ENCODE measurements at places on chromosomes 13 and 19.

DNA sequence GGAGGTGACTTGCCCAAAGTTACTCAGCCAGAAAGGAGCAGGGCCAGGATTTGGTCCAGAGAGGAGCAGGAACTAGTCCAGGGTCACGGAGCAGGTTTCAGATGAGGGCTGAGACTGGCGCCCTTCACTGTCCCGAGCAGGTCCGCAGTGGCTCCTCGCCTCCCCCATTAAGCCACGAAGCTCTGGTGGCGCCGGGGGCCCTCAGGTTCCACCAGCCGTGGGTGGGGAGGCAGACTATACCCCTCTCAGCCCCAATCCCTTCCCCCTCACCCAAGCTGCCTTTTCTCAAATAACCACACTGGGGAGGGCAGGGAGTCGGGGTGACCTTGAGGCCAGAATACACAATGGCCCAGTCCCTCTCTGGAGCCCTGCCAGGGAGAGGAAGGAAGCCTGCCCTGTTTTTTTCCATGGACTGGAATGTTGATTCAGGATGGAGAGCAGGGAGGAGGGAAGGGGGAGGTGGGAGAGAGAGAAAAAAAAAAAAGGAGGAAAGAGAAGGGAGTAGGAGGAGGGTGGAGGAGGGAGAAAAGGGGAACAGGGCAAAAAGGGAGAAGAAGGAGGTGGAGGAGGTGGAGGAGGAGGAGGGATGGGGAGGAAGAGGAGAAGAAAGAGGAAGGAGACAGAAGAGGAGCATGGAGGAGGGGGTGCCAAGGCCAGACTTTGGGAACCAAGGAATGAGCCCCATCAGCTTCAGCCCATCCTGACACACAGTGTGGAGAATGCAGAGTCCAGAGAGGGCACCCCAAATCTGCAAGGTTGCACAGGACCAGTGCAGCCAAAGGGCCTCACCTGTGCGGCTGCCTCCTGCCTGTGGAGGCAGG lies 19.7 kb downstream of the CEACAM16 start:
- DNase-seq, result no peak

DNA sequence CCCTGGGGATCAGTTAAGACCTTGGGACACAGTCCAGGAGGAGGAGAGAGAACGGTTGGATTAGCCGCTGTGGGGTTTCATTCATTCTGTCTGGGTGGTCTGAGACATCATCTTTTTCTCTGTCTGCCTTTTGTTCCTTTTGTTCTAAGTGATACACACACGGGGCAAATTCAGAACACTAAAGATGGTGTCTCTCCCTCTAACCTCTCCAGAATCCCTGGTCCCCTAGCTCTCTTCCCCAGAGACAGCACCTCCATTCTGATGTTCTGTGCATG lies 5.0 kb downstream of the BICRA start:
- DNase-seq, result no peak

DNA sequence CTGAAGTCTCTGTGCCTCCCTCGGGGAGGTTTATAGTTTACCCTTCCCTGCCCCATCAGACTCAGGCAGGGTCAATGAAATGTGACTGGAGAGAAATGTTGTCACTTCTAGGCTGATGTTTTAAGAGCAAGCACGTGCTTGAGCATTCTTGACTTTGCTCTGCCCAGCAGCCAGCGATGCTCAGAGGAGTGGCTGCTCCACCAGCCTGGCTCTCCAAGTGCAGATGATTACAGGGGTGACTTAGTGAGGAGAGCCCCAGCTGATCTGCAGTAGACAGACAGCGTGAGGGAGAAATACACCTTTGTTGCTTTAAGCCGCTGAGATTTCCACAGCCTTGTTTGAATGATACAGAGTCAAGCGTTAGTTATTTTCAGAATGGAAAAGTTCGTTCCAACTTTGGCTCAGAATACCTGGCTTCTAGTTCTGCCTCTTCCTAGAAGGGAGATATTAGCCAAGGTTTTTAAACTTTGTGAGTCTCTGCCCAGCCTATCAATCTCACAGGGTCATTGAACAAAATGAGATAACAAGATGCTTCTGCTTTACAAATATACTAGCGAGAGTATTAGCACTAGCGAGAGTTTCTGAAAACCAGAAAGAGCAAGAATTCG lies 143.6 kb downstream of the OXGR1 start:
- DNase-seq, result no peak

DNA sequence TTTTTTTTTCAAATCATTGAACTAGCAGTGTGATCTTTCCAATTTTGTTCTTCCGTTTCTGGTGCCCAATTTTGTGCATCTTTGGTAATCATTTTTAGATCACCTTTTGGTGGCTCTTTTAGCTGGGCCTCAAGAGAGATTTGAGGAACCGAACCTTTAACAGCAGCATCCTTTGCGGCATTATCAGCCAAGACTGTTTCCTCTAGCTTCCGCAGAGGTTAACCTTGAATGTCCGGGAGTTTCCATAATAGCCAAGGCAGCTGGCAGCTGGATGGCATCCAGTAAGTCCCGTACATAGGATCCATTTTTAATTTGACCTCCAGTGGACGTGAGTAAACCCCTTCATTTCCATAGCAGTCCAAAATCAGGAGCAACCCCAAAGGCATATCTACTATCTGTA lies 9.6 kb downstream of the IRGC start:
- peak; percentile 57 for DNase-seq

DNA sequence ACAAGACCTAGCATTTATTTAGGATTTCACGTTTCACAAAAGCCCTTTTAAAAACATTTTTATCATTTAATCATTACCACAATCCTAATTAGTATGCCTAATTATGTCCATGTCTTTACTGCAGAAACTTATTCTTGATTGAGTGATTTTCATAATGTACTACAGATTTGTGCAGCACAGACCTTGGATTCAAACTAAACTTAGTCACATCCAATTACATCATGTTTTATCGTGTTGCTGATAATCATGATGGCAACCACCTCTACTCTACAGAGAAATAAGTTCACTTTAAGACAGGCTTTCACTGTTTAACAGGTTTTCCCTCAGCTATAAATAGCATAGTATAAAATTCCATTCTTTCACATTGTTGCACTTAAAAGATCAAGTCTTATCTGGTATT lies 240.9 kb upstream of the RFC3 start:
- no peak for DNase-seq

- no peak for DNase-seq
These were observed 653.0 kb upstream of the GPC6 start for GRCh38 chr13:92573467-92574057.

DNA sequence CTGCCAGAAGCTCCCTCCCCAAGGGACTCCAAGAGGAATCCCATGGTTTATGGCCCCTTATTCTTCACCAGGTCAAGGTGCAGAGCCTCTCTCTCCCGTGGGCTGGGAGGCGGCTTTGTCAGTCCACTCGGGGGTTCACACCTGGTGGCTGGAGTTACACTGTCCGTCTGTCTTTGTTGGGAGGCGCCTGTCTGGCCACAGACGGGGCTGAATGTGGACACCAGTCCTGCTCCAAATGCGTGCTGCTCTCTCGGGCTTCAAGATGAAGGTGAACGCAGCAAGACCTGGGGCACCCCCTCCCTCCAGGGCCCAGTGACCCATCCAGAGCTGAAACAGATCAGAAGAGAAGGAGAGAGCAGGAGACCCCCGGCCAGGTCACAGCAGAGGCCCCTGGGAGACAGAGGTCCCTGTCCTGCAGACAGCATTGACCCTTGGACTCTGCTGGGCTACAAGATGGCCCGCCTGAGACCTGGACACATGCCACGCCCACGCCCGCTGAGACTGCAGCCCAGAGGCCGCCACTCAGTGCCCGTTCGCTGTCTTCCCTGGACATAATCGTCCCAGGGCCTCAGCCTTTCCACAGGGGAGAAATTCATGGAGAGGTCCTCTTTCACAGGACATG lies 29.9 kb upstream of the TUBGCP3 start:
- no peak for DNase-seq

GRCh38 chr13:47499358-47500150 lies 501.5 kb downstream of the SUCLA2 start:
- no peak for DNase-seq

DNA sequence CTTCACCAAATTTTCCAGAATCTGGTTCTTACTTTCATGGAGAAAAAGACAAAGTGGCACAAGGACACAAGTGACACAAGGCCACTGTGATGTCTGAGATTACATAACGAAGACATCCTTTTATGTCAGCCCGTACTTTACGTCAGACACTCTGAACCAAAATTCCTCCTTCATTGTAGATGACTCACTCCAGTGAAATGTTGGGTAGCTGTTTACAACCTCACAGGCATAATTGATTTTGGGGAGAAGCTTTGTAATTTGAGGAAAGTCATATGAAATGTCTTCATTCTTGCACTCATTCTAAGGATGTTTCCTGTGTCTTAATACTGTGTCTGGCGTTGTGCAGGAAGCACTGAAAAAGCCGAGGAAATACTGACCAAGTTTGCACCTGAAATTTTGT lies 20.0 kb upstream of the LGALS14 start:
- no peak for DNase-seq

- DNase-seq, result no peak
These were observed 27.2 kb downstream of the CNMD start for GRCh38 chr13:52712385-52712784.

DNA sequence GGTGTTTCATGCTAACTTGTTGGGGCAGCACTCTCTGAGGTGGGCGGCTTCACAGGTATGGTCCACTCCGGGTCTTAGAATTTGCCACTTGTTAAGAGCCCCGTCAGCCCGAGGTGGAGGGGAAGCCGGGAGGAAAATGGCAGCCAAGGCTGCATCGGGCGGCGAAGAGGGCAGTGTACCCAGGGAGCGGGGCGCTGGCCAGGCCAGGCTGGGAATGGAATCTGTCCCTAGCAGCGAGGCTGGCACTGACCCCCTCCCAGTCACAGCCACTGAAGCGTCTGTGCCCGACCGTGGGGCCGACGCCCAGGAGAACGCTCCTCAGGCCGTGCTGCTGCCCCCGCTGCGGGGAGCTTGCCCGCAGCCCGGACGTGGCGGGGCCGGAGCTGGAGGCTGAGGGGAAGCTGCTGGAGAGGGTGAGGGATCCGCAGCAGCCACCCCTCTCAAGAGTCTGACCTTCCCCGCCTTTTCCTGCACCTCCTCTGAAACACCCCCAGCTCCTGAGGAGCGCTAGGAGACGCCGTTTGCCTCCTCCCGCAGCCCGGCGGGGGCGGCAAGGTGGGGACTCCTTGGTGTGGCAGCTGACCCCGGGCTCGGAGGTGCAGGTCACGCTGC lies 313.8 kb upstream of the SPRY2 start:
- DNase-seq, result no peak

GRCh38 chr13:111175935-111176334 lies 60.8 kb downstream of the ARHGEF7 start:
- no peak for DNase-seq

GRCh38 chr19:48123907-48124651 lies 13.5 kb upstream of the PLA2G4C start:
- no peak for DNase-seq

DNA sequence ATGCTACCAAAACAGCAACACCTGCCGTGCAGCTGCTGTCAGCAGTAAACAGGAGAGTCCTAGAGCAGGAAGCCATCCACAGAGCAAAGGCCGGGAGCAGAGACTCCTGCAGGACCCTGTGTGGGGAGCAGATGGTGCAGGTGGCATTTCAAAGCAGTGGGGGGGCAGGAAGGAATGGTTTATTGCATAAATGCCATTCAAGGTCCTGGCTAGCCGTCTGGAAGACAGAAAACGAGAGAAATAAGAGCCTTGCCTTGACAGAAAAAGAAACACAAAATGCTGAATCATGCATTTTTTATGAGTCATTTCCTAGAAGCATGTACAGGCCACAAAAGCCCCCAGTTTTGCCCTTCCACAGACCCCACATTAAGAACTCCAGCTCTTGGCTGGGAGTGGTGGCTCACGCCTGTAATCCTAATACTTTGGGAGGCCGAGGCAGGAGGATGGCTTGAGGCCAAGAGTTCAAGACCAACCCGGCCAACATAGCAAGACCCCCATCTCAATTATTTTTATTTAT lies 5.4 kb downstream of the RSPH6A start:
- no peak for DNase-seq

DNA sequence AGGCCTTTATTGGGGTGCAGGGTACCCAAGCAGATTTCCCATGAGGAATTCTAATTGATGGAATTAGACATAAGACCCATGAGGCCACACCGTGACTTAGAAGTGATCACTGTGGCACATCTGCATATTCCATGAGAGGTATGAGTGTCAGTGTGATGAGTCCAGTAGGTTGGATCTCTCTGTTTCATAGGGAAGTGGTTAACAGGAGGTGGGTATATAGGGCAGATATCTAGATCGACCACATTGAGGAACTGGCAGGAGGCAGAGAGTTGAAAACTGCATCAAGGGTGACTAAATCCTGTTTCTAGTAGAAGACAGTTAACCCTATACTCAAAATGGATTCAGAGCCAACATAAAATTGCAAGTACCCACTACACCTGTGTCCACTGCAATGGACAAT lies 68.6 kb upstream of the MIR17HG start:
- DNase-seq, result no peak

- no peak for DNase-seq
These were observed 46.1 kb upstream of the GPC6 start for GRCh38 chr13:93180356-93180969.

DNA sequence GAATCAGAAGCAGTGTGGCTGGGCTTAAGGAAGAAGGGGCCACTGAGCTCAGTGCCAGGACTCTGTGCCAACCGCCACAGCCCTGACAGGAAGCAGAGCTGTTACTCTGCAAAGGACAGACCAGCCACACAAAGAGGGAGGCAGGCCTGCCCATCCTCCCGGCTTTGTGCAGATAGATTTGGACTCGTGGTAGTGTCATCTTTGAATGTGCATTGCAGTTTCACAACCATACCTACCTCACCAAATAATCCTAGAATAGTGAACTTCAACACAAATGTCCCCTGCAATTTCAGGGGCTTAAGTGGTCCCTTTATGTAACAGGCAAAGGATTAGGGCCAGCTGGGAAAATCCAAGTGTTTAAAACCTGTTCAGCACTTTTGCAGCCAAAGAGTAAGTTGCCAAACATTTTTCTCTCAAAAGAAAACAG lies 55.1 kb upstream of the CLDN10 start:
- DNase-seq, result no peak

DNA sequence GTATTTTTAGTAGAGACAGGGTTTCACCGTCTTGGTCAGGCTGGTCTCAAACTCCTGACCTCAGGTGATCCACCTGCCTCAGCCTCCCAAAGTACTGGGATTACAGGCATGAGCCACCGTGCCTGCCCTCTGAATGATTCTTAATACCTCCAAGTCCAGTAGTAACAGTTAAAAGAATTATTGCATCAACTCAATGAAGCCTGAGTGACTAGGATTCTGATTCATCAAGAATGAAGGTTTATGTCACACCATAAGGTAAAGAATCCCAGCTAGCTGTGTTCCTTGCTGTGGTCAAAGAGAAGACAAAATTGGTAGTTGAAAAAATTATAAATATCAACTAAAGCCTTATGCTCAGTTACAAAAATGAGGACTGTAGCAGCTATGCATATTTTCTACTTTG lies 81.2 kb upstream of the ABCC4 start:
- DNase-seq, result no peak

- DNase-seq, result peak; percentile 45
These were observed 533.0 kb downstream of the MYO16 start for GRCh38 chr13:109162248-109163036.

Data from GM19239 (cell line).